Activated effector memory CD4-positive, alpha-beta T cell treated with Interleukin-2 at 50 U/mL for 16 hours (primary cell): ENCODE measurements at places on chromosomes 4 and X.

DNA sequence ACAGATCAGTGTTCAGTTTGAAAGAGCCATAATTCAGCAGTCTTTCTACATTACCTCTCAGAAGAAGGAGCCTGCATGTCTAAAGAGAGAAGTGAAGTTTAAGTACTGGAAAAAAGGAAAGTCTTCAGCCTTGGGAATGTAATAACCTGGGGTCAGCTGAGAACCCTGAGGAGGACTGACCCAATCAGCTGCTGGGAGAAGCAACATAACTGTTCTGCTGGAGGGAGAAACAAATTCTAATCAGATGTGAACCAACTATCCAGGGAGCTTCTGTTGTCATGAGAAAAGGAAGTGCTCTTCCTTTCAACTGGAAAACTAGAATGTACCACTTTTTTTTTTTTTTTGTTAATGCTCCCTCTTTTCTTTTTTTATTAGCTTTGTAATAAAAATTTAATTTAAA is 64.5 kb upstream of the PDE5A start:
- DNase-seq, result no peak

- no peak for DNase-seq
These were observed 90.4 kb downstream of the ABLIM2 start for GRCh38 chr4:8067945-8068896.

DNA sequence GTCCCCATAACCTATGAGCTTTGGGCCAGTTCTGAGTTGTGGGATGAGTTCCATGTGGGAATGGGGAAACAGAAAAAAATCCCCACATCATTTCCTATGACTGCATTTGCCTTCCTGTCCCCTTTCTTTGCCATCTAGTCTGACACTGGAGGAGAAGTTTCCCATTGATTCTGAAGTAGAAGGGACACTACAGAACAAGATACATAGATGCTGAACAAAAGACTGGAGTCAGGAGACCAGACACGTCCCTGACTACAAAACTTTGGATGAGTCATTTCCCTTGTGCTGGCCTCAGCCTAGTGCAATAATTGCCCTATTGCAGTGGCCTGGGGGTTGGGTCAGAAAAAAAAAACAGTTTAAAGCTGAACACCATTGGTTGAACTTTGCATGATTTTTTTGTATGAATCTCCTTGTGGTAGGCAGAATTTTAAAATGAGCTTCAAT is 22.1 kb downstream of the BEX3 start:
- no peak for DNase-seq

DNA sequence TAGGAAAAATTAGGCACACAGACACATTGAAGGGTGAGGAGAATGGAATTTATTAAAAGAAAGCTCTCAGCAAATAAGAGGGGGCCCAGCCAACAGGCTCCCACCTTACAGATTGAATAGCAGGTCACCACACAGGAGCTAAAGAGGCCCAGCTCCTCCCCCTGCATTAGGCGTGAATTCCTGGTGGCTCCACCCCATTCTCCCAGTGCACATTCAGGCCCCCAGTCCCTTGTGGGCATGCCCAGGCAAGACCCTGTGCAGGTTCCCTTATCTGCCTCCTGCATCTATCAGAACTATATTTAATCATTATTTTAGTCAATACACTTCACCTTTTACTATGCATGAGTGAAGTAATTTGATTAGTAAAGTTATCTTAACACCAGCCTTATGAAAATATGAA is 856.3 kb upstream of the NDST4 start:
- no peak for DNase-seq

DNA sequence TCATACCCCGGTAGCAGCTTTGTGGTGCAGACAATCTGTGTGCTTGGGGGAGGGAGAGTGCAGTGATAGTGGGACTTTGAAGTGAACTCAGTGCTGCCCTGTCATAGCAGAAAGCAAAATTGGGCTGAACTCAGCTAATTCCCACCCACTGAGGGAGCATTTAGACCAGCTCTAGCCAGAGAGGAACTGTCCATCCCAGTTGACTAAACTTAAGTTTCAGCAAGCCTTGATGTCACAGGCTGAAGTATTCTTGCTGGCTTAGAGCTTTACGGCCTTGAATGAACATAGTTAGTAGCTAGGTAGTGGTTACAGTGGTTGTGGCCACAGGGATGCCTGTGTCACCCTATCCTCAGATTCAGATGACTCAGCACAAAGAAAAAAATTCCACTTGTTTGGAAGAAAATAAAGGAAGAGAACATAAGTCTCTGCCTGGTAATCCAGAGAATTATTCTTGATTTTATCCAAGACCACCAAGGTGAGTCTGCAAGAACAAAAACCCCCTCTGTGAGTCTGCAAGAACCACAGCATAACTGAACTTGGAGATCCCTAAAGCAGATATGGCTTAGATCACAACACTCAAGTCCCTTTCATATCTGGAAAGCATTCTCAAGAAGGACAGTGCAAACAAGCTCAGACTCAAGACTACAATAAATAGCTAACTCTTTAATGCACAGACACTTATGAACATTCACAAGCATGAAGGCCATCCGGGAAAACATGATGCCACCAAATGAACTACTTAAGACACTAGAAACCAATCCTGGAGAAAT is 39.4 kb downstream of the ADH7 start:
- no peak for DNase-seq

DNA sequence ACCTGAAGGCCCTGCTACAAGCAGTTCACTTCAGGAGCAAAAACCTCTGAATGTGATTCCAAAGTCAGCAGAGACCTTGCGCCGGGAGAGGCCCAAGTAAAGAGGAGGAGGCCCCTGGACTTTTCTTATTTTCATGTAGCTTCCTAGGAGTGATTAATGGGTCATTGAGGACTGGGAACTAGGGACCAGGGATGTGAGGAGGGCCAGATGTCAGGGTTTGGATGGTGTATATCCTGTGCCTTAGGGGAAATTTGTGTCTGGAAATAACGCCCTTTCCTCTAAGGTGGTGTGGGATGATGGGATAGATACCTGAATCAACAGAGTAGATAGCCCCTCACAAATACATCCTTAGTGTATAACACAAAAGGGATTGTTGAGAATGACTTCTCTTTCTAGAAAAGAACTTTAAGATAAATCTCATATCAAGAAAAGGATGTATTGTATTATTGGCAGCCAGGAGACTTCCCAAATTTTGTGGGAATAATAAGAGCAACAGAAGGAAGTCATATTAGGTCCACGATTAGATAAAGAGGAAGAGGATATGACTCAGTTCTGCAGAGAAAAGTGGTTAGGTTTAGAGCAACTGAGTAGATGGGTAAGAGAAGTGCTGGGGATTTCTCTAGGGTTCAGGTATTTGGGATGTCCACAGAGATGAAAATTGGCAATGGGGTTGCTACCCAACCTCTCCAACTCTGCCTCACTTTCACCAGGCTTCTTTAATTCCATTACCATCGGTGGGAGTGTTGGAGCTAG is 1.1 kb downstream of the ITGB1BP2 start:
- DNase-seq, result no peak

- no peak for DNase-seq
These were observed 106.2 kb downstream of the SMIM20 start for GRCh38 chr4:26020083-26020668.

- DNase-seq, result no peak
These were observed 8.8 kb downstream of the PPP2R2C start for GRCh38 chr4:6463311-6464289.

DNA sequence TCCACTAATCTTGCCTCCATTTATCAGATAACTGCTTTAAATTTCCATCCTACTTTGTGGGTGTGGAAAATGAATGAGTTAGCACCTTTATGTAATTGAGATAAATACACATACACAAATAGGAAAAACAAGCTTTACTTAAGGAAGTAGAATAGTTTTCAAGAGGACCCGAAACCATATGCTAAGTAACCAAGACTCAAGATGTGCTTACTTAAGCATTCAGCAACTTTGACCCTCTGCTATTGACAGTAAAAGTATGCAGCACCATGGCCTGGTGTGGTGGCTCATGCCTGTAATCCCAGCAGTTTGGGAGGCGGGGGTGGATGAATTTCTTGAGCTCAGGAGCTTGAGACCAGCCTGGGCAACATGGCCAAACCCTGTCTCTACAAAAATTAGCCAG is 29.9 kb downstream of the RNF175 start:
- no peak for DNase-seq

- no peak for DNase-seq
These were observed 4.3 kb downstream of the PSAPL1 start for GRCh38 chr4:7430368-7430964.

DNA sequence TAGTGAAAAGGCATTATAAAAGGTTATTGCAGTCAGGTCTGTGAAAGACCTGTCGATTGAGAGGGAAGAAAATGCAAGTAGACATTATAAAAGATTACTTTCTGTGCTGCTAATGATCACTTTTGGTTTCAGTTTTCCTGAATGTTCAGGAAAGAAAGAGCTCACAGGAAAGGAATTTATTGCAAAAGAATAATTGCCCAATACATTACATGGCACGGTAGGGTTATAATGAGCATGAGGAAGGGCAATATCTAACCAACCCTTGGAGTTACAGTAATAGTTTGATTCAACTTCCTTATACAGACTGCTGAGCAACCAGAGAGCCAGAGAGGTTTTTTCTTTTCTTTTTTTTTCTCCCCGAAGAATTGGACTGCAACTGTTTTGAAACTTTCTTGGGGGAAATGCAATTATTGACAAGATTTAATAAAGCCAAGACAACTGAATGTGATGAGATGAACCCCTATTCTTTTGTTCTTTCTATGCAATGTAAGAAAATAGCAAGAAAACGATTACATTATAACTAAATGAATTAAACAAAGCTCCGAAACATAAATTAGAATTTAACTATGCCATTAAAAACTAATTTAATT is 247.0 kb downstream of the C4orf33 start:
- no peak for DNase-seq

- DNase-seq, result no peak
These were observed 38.3 kb downstream of the LHFPL1 start for GRCh38 chrX:112641449-112641848.

DNA sequence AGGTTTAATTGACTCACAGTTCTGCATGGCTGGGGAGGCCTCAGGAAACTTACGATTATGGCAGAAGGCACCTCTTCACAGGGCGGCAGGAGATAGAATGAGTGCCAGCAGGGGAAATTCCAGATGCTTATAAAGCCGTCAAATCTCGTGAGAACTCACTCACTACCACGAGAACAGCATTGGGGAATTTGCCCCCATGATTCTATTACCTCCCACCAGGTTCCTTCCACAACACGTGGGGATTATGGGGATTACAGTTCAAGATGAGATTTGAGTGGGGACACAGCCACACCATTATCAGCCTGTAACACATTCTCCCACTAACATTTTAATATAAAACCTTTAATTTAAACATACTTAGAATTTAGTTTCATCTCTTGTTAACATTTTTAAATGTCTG is 144.7 kb upstream of the SMIM10 start:
- DNase-seq, result no peak
